ENCODE measurements at places on chromosomes 7 and 10.
A peak's percentile ranks its signal among the peaks of the same experiment; 100 is the strongest.

DNA sequence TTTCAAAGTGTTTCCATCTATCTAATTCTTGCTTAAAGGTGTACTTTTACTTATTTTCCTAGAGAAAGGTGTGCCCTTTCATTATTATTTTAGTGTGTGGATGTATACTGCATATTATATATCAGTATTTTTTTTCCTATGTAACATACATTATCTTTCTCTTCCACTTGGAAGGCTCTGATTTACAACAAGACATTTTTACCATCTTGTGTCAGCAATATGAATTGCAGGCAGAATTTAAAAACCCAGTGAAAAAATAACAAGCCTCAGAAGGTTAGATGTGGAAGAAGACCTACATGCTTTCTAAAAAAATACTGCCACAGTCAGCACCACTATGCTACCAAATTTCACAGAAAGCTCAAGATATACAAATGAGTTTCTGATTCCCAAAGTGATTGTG, 327.7 kb upstream of the STEAP1 start:
- no peak for DNase-seq

- peak; percentile 26 for DNase-seq
Observed at GRCh38 chr7:94738071-94738470, 82.1 kb upstream of the SGCE start.

GRCh38 chr7:44138698-44139097, 2.4 kb downstream of the MYL7 start:
- DNase-seq, result no peak

- no peak for DNase-seq
Observed at GRCh38 chr10:3249307-3249889, 76.8 kb upstream of the PITRM1 start.

DNA sequence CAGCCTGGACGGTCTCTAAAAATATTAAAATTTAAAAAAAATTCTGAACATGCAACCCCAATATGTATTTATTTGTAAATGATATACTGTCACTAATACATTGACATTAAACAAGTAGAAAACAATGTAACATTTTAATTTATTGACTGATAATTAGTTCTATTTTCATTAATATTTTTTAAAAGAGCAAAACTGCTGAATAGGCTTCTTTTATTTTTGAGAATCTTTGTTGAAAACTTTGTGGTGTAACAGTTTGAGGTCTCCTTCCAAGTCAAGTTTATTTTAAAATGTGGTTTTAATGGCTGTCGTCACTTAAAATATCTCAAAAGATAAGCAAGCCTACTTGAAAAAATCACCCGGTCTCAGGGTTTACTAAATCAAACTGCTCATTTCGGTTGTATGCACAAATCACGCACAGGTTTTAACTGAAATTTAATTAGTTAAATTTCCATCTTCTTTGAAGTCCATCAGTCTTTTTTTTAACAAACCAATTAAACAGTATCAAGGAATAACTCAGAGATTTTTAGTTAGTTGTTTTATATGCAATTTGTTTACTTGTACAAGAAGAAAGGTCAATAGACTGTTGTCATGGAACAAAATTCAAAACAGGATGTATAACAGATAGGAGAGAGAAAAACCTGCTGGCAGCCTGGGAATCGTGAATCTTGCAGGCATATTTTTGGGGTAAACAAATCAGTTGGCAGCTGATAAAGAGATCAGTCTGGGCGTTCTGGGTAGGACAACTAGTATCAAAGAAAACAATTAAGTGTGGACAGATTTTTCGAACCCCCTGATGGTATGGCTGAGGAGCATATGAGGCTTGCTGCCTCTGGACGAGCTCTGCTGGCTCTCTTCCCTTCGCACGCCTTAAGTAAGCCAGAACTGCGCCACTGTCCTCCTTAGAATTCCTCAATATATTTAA, 9.7 kb upstream of the EDRF1 start:
- no peak for DNase-seq

All from muscle of back (tissue), 13 donors.